ENCODE measurements at places on chromosomes 12 and 14.

DNA sequence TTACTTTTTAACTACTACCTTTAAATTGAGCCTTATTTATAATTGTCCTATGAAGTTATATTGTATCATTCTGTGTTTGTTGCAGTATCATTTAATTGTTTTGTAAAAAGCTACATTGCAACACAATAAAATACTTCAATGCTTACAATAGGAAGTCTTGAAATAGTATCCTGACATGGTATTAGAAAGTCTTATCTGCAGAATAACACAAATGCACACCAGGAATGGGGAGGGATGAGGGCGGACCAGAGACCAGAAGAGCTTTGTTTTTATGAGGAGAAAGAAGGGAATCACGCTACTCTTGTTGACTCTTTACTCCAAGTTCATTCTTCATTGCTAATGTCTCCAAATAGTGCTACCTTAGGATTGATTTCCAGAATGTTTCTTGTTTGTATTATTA, 120.2 kb downstream of the MON2 start:
- DNase-seq: no peak

DNA sequence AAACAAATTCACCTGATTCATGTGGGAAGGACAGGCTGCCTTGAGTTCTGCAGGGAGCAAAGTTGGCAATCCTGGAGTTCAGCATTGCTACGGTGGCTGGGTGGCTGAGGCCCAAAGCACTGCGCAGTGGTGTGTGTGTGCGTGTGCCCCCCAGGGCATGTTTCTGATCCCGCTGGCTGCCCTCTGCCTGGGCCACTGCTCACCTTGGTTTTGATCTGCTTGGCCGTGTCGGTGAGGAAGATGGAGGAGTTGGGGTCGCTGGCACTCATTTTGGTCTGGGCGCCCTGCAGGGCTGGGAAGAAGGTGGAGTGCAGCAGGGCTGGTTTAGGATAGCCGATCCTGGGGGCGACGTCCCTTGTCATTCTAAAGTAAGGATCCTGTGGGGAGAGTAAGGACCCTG, 19.1 kb downstream of the SLC25A47 start:
- DNase-seq: no peak

DNA sequence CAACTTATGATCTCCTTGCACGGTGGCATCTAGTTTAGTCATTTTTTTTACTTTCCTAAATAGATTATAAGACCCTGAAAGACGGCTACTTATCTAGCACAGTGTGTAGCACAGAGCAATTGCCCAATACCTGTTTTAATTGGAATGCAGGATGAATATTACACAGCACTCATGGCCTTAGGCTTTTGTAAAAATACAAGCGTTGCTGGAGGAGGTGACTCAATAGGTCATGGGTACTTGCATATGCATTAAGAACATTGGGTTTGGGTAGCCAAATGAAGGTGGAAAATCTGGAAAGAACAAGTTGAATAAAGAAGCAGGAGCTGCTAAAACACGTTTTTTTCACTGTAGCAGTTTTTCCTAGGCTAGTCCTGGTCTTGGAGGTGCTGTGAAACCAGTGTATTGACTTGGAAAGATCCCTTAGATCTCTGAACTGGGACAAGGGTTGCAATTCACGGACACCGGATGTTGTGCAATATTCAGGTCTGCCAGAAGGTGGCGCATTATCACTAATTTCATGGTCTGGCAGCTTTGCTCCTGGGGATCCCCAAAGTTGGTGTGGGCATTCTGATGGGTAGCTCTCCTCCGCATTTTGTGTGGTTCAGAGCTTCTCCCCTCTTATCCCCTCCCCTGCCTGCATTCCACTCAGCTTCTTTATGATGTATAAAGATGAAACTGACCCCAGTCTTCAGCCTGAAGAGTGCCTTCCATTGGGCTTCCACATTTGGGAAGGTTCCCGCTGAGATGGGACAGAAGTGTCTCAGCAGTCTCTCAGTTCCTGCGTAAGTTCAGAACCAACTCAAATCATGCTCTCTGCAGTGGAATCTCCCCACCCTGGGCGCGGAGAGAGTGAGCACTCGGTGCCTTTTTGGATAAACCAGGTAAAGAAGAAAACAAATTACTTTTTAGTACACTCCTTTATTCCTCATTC, 278.3 kb downstream of the NRXN3 start:
- no peak for DNase-seq

GRCh38 chr12:45357539-45358417, 141.9 kb downstream of the ANO6 start:
- DNase-seq: no peak

- DNase-seq: no peak
Measured at GRCh38 chr14:102739190-102739469, 38.1 kb upstream of the TRAF3 start.

DNA sequence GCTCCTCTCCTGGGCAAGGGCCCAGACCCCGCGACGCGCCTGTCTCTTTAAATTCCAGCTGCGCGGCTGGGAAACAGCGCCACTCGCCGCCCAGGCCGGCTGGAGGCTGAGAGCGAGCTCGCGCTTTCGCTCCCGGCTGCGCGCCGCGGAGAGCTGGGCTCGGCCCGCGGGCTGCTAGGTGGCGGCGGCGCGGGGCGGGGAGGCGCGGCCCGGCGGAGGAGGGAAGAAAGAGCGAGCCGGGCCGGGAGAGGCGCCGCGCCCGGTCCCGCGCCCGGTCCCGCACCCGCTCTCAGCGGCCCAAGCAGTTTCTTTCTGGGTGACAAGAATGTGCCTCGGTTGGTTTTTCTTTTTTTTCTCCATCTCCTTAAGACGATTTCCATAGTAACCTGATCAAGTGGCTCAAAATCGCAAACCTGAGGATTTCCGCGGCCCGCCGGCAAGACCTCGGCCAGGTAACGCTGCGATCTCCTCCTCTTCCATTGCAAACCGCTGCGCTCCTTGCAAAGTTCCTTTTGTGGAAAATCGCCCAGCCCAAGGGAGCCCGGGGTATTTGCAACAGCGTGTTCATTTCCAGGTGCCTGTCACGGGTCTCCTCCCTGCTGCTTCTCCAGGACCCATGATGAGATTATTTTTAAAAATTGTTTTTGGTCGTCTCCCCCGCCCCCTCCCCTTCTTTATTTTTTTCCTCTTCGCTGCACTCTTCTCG, 259.5 kb upstream of the E2F7 start:
- peak; percentile 67 for DNase-seq

- DNase-seq: no peak
Measured at GRCh38 chr12:72432037-72432604, 160.0 kb downstream of the TRHDE start.

DNA sequence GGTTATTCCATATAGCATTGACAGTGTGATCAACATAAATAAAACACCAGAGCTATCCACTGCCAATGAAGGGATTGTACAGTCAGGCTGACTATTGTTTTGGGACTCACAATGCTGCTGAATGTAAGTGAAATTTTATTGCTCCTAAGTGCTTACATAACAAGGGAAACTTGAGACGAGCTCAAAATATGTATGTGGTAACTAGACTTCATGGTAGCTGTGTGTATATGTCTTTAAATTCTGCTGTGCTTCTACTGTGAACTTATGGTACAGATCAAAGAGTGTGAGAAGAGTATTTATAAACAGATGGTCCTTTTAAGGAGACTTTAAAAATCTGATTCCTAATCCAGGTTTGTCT, 6.9 kb downstream of the FLRT2 start:
- DNase-seq: no peak
